HT1080 (cell line): ENCODE measurements at places on chromosomes 3 and 15. TPM values are rescaled to one million over a fixed set of nuclear protein-coding genes. Genes with fewer than 3 reads are reported as not detected.

The CLDN16 gene
- not detected in 2 replicates for total RNA-seq

The HRH1 gene
- 16.1 and 16.7 TPM in 2 replicates for total RNA-seq

The BNC1 gene
- total RNA-seq: 14.8 and 18.1 TPM in 2 replicates

The FILIP1L gene
- not detected in 2 replicates for total RNA-seq

The MESP2 gene
- total RNA-seq: not detected in 2 replicates

The FBXL22 gene
- total RNA-seq: 0.60 and 1.9 TPM in 2 replicates

The GP5 gene
- total RNA-seq: not detected in 2 replicates

The DNAH1 gene
- 0.10 TPM in 2 replicates for total RNA-seq

The CLSTN2 gene
- 0.23 TPM in 2 replicates for total RNA-seq
